Left lung (tissue), 14 donors: ENCODE measurements at places on chromosomes 5 and 9. TPM values are rescaled to one million over a fixed set of nuclear protein-coding genes. Genes with fewer than 3 reads are reported as not detected.

The NDOR1 gene
- polyA plus RNA-seq, result 10.5 TPM

DNA sequence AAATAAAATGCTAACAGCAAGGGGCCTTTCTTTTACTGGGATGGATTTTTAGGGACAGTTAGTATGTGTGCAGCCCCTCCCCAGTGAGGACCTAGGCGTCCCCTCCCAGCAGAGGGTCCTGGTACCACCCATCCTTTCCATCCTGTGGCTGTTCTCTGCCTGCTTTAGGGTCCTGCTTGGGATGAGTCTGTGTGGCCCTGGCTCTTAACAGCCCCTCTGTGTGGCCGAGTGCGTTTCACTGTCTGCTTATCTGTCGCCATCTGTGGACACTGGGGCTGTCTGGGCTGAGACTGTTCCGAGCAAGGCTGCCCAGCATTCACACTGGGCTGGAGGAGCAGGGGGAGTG is 17.0 kb downstream of the WNK2 start:
- no peaks in the 10 kb centered on the region for H3K27me3 ChIP-seq
- H3K4me1 ChIP-seq, result no peaks in the 10 kb centered on the region

- no peak overlapping the region for H3K4me3 ChIP-seq
- no peaks in the 10 kb centered on the region for H3K27me3 ChIP-seq
- H3K27ac ChIP-seq, result no peak overlapping the region
- H3K36me3 ChIP-seq, result no peaks in the 10 kb centered on the region
These were observed 142.5 kb upstream of the SLC24A2 start for GRCh38 chr9:19931098-19931890.

The F12 gene
- 0.35 TPM for polyA plus RNA-seq

DNA sequence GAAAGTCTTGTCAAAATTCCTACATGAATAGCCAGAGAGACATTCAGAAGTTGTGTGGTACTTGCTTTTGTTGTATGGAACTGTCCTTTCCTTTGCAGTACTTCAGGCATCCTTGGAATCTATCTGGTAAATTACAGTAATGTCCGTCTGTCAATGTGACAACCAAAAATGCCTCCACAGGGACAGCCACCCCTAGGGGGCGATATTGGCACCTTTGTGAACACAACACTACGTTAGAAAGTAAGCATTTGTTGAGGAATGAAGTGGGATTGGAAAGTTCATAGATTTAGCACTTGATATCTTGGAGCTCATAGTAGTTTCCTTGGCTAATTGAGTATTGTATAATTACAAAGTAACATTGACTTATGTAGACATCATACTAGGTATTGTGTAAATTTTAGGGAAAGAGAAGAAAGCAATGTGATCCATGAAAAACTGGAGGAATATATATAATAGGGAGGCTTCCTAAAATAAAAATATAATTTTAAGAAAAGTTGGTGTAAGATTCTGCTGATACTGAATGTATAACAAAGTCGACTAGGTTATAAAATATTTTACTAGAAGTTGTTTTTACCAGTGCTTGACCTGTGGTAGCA is 32.7 kb downstream of the TMEFF1 start:
- no peaks in the 10 kb centered on the region for H3K27me3 ChIP-seq
- DNase-seq, result no peak
- H3K27ac ChIP-seq, result no peak overlapping the region
- H3K36me3 ChIP-seq, result no peaks in the 10 kb centered on the region

The SYK gene
- polyA plus RNA-seq, result 16.0 TPM

DNA sequence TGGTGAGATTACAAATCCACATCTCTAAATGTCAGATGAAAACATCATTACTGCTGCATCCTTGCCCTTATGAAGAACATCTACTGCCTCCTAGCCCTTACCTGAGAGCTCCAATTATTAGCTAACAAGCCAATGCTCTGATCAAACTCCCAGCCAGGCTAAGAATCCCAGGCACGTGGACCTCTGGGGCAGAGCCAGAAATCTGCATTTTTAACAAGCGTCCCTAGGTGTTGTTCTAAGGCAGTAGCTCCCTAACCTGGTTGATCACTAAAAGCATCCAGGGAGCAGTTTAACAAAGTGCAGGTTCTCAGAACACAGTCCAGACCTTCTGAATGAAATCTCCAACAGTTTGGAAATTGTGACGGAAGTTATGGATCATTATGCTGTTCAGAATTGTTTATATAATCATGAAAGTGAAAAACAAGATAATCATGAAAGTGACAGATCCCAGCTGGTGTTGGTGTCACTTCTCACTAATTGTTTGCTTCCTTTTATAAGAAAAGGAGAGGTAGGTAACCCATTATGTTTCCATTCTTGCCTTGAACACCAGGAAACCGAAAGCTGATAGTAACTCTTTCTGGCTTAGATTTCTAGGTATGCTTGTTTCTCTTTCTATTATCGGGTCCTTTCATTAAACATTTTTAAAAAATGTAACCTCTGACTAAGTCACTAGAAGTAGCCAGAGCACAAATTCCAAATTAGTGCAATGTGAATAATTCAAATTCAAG is 216.5 kb upstream of the NR4A3 start:
- no peaks in the 10 kb centered on the region for H3K4me1 ChIP-seq
- H3K27me3 ChIP-seq, result no peaks in the 10 kb centered on the region
- no peaks in the 10 kb centered on the region for H3K36me3 ChIP-seq
- no peak for DNase-seq
- no peak overlapping the region for H3K4me3 ChIP-seq
- H3K27ac ChIP-seq, result no peak overlapping the region

- H3K36me3 ChIP-seq, result no peaks in the 10 kb centered on the region
- H3K27me3 ChIP-seq, result no peaks in the 10 kb centered on the region
- no peaks in the 10 kb centered on the region for H3K4me1 ChIP-seq
These were observed 485.0 kb downstream of the SPATA31A7 start for GRCh38 chr9:61674882-61675281.

The SLC44A1 gene
- 74.4 TPM for polyA plus RNA-seq

DNA sequence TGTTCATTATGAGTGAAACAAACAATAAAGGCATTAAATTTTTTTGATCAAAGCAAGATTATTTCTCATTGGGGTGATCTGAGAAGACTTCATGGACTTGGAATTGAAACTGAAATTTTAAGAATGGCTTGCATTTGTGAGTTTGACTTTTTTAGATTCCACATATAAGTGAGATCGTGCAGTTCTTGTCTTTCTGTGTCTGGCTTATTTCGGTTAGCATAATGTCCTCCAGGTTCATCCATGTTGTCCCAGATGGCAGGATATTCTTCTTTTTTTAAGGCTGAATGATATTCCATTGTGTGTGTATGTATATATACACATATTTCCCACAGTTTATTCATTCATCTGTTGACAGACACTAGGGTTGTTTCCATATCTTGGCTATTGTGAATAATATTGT is 716.5 kb downstream of the PRELID2 start:
- H3K36me3 ChIP-seq, result no peaks in the 10 kb centered on the region
- H3K4me3 ChIP-seq, result no peak overlapping the region
- no peak for DNase-seq
- H3K27me3 ChIP-seq, result no peaks in the 10 kb centered on the region
- no peak overlapping the region for H3K27ac ChIP-seq

- H3K36me3 ChIP-seq, result no peaks in the 10 kb centered on the region
- no peak for DNase-seq
- no peak overlapping the region for H3K27ac ChIP-seq
- no peaks in the 10 kb centered on the region for H3K27me3 ChIP-seq
- peaks cover 25% of the 10 kb centered on the region for H3K4me1 ChIP-seq
- no peak overlapping the region for H3K4me3 ChIP-seq
These were observed 9.1 kb downstream of the EPB41L4B start for GRCh38 chr9:109311731-109312130.

DNA sequence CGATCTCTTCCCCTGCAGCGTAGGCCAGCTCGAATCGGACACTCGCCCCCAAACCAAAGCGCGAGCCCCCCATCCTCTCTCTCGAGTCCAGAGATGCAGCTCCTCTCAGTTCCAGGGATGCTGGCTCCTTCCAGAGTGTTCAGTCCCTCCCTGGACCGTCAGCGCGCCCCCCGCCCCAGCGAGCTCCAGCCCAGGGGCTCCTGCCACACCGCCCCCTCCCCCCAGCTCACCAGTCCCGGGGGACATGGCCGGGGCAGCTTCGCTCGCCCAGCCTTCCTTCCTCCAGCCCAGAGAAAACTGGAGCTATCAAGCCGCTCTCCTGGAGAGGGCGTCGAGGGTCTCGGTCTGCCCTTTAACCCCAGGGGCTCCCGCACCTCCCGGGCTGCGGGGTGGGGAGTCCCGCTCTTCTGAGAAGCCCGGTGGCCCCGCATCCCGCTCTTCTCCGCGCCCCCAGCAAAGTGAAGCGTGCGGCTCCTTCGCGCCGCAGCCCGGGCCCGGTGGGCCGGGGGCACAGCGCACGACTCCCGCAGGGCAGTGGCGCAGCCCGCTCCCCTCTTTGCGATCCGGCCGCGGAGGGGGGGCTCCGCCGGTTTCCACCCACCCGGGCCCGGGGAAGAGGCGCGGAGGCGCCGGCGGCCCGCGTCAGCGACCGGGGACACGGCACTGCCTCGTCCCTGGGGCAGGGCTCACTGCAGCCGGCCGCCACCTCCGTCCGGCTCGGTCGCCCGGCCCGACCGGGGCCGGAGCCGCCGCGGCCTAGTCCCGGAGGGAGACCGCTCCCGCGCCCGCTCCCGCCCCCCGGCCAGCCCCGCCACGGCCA is 587 bp downstream of the MIER3 start:
- peak overlapping the region; percentile 94 for H3K4me3 ChIP-seq
- H3K27ac ChIP-seq, result peak overlapping the region; percentile 67
- H3K4me1 ChIP-seq, result peaks cover 24% of the 10 kb centered on the region
- H3K27me3 ChIP-seq, result peaks cover 13% of the 10 kb centered on the region
- DNase-seq, result peak; percentile 23
- peaks cover 13% of the 10 kb centered on the region for H3K36me3 ChIP-seq

- no peak for DNase-seq
- H3K4me1 ChIP-seq, result peaks cover 9% of the 10 kb centered on the region
- H3K4me3 ChIP-seq, result no peak overlapping the region
- no peak overlapping the region for H3K27ac ChIP-seq
These were observed 202.1 kb downstream of the SNX18 start for GRCh38 chr5:54719384-54720283.

The LCN12 gene
- 14.8 TPM for polyA plus RNA-seq

DNA sequence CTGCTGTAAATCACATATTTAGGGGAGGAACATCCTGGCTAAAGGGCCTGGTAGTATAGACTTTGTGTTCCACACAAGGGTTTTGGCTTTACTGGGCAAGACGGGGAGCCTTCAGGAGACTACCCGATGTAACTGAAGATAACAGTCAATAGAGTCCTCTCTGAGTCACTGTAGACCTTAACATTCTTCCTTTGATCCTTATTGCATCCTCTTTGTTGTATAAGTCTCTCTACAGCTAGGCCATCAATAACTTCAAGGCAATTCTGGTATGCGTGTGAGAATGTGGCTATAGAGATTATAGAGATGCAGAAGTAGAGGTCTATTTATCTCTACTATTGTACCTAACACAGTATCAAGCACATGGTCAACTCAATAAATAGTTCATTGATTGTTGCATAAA is 67.3 kb upstream of the STK32A start:
- H3K4me1 ChIP-seq, result no peaks in the 10 kb centered on the region
- H3K27me3 ChIP-seq, result no peaks in the 10 kb centered on the region

GRCh38 chr5:87755360-87755759 is 342.6 kb upstream of the CCNH start:
- no peaks in the 10 kb centered on the region for H3K36me3 ChIP-seq
- H3K27ac ChIP-seq, result no peak overlapping the region
- H3K27me3 ChIP-seq, result no peaks in the 10 kb centered on the region
- H3K4me3 ChIP-seq, result no peak overlapping the region

- no peaks in the 10 kb centered on the region for H3K27me3 ChIP-seq
- H3K27ac ChIP-seq, result no peak overlapping the region
- no peaks in the 10 kb centered on the region for H3K4me1 ChIP-seq
- H3K36me3 ChIP-seq, result peaks cover 10% of the 10 kb centered on the region
- H3K4me3 ChIP-seq, result no peak overlapping the region
These were observed 42.4 kb downstream of the CWC27 start for GRCh38 chr5:64811050-64811640.

The MRPS27 gene
- polyA plus RNA-seq, result 62.5 TPM

The NUTM2F gene
- 0.10 TPM for polyA plus RNA-seq

- H3K36me3 ChIP-seq, result no peaks in the 10 kb centered on the region
- no peak overlapping the region for H3K4me3 ChIP-seq
- no peak overlapping the region for H3K27ac ChIP-seq
- H3K27me3 ChIP-seq, result no peaks in the 10 kb centered on the region
These were observed 791.9 kb upstream of the CDH6 start for GRCh38 chr5:30401479-30402058.

The CORO2A gene
- 8.7 TPM for polyA plus RNA-seq

DNA sequence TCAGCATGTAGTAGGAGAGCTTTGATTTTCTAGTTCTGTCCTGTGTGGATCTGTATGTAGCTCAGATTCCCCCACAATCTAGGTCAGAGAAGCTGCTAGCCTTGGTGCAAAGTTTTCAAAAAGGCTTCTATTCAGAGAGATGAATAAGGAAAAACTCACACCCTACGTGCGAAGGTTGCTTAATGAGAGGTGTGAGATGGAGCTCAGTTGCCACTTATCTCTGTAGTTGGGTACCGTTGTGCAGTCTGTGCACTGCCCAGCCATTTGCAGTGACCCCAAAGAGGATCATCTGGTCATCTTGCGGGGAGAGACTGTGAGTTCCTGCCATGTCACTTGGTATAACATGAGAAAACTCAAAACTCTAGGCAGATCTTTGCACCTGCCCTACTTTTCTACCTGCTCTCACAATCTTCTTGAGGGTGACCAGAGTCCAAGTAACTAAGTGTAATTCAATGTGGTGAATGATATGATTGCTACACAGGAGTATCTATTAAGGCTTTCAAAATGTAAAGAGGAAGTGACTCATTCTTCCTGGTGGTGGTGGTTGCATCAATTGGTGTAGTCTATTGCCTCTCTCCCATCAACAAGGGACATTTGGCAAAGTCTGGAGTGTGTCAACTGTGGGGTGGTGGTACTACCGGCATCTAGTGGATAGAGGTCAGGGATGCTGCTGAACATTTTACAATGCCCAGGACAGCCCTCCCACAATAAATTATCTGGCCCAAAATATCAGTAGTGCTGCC is 65.2 kb downstream of the TMC1 start:
- DNase-seq, result no peak
- no peaks in the 10 kb centered on the region for H3K4me1 ChIP-seq
- H3K27ac ChIP-seq, result no peak overlapping the region
- no peaks in the 10 kb centered on the region for H3K36me3 ChIP-seq
- H3K27me3 ChIP-seq, result no peaks in the 10 kb centered on the region
- no peak overlapping the region for H3K4me3 ChIP-seq

The SPINK13 gene
- 0.95 TPM for polyA plus RNA-seq

The DAB2IP gene
- polyA plus RNA-seq, result 33.2 TPM

DNA sequence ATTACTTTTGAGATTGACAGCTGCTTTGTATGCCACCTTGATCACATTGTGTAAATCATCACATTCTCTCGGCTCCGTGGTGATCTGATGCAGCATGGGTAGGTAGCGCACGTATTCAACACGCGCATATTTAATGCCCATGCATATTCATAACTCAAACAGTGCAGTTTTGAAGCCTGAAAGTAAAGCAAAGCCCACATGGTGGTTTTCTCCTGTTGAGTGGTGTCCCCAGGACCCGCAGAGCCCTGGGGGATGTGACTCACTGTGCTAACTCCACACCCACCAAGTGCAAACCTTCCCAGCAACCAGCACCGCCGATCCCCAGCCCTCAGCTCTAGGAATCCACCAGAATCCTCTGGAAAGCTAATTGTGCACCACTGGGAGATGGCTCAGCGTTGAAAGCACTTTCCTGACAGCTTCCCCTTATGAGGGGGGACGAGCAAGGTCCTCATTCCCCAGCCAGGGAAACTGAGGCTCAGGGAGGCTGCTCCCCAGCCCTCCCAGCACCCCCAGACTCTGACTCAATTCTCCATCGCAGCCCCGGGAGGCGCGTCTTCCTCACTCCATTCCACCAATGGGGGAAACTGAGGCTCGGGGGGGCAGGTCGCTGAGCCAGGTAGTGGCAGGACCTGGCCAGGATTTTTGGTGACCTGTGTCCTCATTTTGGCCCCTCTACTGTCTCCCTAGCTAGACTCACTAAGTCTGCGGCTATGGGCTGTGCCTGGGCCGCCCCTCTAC is 46.4 kb downstream of the SARDH start:
- H3K4me3 ChIP-seq, result no peak overlapping the region
- no peak overlapping the region for H3K27ac ChIP-seq
- DNase-seq, result no peak
- H3K4me1 ChIP-seq, result no peaks in the 10 kb centered on the region

The DEPDC1B gene
- 9.8 TPM for polyA plus RNA-seq

The ARSI gene
- 19.2 TPM for polyA plus RNA-seq
